ENCODE measurements at places on chromosomes 5 and 9.

GRCh38 chr5:54388409-54388808, 67.1 kb upstream of the HSPB3 start:
- DNase-seq = no peak

DNA sequence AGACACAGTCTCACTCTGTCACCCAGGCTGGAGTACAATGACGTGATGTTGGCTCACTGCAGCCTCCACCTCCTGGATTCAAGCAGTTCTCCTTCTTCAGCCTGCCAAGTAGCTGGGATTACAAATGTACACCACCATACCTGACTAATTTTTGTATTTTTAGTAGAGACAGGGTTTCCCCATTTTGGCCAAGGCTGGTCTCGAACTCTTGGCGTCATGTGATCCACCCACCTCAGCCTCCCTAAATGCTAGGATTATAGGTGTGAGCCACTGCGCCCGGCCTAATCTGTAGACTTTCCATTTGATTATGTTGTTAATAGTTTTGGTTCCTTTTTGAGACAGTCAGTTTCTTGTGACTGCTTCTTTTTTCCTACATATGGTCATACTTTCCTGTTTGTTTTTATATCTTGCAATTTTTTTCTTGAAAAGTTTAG, 31.0 kb downstream of the MTREX start:
- peak; percentile 34 for DNase-seq

DNA sequence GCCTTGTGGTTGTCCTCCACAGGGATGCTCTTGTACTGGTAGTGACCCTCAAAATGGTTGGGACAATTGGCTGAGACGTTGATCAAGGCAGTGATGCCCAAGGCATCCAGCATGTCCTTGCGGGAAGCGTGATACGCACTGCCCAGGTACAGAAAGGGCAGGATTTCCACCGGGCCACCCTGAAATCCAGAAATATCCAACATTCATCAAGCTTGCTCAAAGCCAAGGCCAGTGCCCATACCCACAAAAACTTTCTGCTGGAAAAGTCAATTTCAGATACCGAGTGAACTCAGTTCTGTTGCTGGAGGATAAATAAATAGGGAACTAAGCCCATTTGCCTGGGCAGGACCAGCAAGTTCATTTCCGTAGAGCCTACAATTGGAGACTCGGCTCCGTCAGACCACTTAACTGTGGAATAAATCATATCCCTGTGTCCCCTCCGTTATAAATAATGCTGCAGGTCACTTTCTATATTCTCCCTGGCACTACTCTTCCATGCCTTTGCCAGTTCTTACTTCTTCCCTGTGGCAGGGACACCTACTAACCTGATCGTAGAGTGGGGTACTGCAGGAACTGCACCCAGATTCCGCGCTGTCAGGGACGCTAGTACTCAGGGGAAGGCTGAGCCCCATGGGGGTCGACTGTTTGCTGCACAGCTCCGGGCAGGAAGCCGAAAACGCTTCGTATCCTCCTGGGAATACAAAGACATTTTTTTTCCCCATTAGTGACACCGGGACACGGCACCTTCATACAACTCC, 1.2 kb downstream of the DUSP1 start:
- no peak for DNase-seq

DNA sequence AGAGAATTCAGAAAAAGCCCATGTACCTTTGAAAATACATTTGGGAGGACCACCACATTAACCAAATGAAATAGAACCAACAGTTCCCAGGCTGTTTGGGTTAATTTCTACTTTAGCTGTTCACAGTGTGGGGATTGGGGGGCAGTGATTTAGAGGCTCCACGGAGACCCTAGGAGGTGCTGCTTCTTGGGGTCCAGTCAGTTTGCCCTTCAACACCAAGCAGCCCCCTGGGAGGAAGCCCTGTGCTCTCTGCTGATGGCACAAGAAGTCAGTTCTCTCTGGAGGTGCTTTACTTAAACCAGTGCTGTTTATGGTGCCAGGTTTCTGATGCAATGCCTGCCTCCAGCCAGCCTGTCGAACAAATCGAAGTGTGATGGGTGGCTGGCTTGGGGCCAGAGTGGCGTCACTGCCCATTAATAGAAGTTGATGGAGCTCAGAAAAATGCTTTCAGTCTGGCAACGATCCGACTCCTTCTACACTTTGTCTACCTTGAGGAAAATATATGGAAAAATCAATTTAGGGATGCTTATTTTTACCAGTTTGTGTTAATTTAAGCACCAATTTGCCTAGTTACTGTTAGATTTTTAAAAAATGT, 134.0 kb downstream of the SNX18 start:
- DNase-seq = no peak
